ENCODE measurements at places on chromosomes 13 and 19. TPM values are rescaled to one million over a fixed set of nuclear protein-coding genes. Genes with fewer than 3 reads are reported as not detected.

Gene ZNF211
- 5.8 TPM for total RNA-seq

Gene FIZ1
- total RNA-seq = 4.2 TPM

Gene CCDC169
- total RNA-seq = 6.8 TPM

Gene ADGRE3
- not detected for total RNA-seq

Gene LGALS14
- total RNA-seq = not detected

Gene OR7D2
- 0.22 TPM for total RNA-seq

Gene PSG11
- total RNA-seq = not detected

Gene LILRA2
- not detected for total RNA-seq

Gene ANGPTL8
- not detected for total RNA-seq

Gene ETV2
- 0.14 TPM for total RNA-seq

Gene DNAAF3
- total RNA-seq = 0.27 TPM

Gene HAUS5
- 7.7 TPM for total RNA-seq

Gene KLK6
- 0.14 TPM for total RNA-seq

Gene WASF3
- total RNA-seq = 23.0 TPM

Gene TICAM1
- total RNA-seq = 5.5 TPM

Measured in thoracic aorta endothelial cell (primary cell).